Fibroblast of lung (primary cell): ENCODE measurements at places on chromosomes 4 and X.

DNA sequence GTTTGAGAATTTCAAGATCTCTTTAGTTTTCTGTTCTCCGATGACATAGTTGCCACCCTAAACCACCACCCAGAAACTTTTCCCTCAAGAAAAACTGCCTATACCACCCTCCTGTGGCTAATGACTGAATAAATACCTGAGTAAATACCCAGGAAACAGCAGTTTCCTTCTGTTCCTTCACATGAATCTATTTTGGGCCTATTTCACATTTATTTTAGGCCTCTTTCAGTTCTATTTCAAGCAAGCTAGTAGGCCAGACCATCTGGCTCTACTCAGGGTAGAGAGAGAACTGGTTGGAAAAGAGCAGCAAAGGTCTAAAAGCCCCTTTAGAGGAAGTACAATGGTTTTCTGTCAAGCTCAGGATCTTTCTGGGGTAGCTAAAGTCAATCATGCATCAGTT lies 23.4 kb downstream of the ARHGEF9 start:
- no peak overlapping the region for H3K27ac ChIP-seq
- H3K4me3 ChIP-seq = no peak overlapping the region
- DNase-seq = no peak
- H3K4me1 ChIP-seq = no peaks in the 10 kb centered on the region
- no peaks in the 10 kb centered on the region for H3K36me3 ChIP-seq

DNA sequence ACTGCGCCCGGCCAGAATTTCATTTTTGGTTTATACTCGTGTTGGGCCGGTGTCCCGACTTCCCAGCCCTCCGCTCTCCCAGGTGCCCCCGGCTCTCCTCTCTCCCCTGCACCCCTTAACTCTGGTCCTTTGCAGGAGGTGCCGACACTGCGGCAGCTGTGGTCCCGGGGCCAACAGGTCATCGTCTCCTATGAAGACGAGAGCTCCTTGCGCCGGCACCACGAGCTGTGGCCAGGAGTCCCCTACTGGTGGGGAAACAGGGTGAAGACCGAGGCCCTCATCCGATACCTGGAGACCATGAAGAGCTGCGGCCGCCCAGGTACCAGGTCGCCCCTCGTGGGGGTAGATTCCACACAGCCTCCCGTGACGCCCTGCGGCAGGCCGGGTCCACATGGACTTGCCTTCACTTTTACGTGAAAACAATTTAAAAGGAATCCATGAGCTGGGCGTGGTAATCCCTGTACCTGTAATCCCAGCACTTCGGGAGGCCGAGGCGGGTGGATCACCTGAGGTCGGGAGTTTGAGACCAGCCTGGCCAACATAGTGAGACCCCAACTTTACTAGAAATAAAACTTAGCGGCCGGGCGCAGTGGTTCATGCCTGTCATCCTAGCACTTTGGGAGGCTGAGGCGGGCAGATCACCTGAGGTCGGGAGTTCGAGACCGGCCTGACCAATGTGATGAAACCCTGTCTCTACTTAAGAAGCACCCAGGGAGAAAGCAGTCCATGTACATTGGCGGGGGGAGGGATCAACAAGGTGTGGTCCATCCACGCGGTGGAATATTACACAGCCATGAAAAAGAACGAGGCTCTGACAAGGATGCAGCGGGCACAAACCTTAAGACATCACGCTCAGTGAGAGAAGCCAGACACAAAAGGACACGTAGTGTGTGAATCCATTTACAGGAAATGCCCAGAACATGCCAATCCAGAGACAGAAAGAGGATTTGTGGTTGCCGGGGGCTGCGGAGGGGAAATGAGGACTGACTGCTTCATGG lies 12.0 kb downstream of the PLCXD1 start:
- peaks cover 17% of the 10 kb centered on the region for H3K36me3 ChIP-seq
- no peak overlapping the region for H3K27ac ChIP-seq
- H3K27me3 ChIP-seq = no peaks in the 10 kb centered on the region
- no peak overlapping the region for H3K4me3 ChIP-seq
- no peaks in the 10 kb centered on the region for H3K4me1 ChIP-seq

DNA sequence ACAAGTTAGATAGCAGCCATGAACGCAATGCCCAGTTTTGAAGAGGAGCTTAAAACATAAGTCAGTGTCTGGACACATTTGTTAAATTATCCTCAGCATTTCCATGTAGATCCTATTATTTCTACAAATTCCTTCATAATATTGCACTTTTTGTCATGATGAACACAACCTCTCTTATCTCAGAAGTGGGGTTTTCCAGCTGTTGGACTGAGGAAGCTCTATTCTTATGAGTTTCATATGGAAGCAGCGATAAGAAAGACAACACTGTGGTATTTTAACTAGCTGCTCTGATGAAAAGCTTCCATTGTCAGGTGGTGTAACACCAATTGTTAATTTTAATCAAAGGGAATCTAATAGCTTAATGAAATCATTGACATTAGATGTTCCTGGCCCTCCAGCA lies 308.7 kb downstream of the GBA3 start:
- H3K4me1 ChIP-seq = no peaks in the 10 kb centered on the region
- DNase-seq = peak; percentile 25
- no peaks in the 10 kb centered on the region for H3K27me3 ChIP-seq
- H3K4me3 ChIP-seq = no peak overlapping the region
- no peaks in the 10 kb centered on the region for H3K36me3 ChIP-seq

DNA sequence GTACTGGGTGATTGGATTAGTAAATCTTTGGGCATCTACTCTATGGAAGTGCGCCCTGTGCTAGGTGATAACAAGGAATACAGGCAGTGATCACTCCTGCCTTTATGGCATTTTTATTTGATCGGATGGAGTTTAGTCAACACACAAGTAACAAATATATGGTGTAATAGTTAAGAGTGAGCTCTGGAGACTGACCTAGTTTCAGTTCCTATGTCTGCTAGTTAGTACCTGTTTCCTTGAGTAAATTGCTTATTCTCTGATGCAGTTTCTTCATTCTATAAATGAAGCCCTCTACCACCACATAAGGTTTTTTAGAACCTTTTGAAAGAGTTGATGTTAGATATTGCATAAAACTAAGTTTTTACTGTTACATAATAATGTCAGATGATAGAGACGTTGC lies 134.6 kb downstream of the KDM6A start:
- H3K27ac ChIP-seq = no peak overlapping the region
- no peak for DNase-seq

GRCh38 chr4:171636606-171637005 lies 176.6 kb upstream of the GALNTL6 start:
- no peak for DNase-seq
- no peak overlapping the region for H3K4me3 ChIP-seq
- no peaks in the 10 kb centered on the region for H3K27me3 ChIP-seq

DNA sequence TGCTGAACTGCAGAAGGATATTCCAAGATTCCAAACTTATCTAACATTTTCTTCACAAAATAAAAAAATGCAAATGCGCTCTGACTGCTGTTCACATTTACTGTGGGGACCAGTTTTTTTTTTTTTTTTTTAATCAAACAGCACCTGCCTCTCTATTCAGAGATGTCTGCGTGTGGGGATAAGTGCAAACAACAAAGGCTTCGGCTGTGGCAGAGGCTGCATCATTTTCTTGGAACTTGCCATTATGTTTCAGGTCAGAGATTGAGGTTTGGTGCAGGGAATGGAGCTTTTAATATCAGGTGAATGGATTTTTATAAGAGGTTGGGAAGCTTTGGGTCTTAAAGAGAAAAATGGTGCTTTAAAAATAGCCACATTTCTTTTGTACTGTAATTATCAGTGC lies 78.2 kb upstream of the TET2 start:
- H3K4me3 ChIP-seq = no peak overlapping the region
- H3K36me3 ChIP-seq = no peaks in the 10 kb centered on the region
- no peak for DNase-seq
- H3K27ac ChIP-seq = no peak overlapping the region
- no peaks in the 10 kb centered on the region for H3K4me1 ChIP-seq
- no peaks in the 10 kb centered on the region for H3K27me3 ChIP-seq

GRCh38 chr4:158397781-158398180 lies 123.9 kb upstream of the RXFP1 start:
- H3K27ac ChIP-seq = no peak overlapping the region
- H3K4me1 ChIP-seq = no peaks in the 10 kb centered on the region
- H3K27me3 ChIP-seq = no peaks in the 10 kb centered on the region
- DNase-seq = no peak
- no peaks in the 10 kb centered on the region for H3K36me3 ChIP-seq

DNA sequence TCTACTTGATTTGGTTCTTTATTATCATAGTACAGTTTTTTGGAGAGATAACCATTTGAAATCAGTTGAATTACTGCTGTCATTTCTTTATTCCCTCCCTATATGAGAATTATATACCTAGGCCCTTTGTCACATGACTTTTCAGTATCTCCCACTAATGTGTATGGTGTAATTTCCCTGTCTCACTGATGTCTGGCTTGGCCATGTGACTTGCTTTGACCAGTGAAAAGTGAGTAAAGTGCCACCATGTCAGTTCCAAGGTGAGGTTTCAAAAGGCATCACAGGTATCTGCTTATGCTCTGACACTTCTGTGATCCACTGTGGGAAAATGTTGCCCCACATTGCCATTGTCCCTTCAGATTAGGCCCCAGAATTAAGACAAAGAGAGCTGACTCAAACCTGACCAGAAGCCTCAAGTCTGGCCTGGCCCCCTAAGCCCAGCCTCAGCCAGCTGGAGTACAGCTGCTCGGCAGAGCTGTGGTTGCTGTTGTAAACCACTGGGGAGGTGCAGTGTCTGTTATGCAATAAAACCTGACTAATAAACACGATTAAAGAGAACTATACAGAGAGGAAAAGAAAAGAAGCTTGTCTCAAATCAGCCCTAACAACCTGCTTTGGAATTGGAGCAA lies 27.5 kb downstream of the SETD7 start:
- no peaks in the 10 kb centered on the region for H3K27me3 ChIP-seq
- DNase-seq = peak; percentile 95
- peaks cover 9% of the 10 kb centered on the region for H3K4me1 ChIP-seq
- peak overlapping the region; percentile 62 for H3K27ac ChIP-seq
- H3K4me3 ChIP-seq = no peak overlapping the region

DNA sequence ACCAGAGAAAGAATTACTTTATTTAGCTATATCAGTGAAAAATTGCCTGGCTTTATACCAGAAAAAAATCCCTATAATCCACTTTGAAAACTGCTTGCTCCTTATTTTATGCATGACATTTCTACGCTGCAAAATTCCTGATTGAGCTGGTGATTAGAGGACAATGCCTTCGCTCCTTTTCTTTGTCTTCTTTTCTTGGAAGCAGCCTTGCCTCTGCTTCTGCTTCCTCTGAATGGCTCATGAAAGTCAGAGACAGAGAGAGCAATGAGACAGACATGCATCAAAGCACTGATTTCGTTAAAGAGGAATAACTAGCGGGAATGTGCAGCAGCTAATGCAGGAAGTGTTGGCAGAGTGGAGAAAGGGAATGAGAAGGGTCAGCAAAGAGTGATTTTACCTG lies 294.3 kb upstream of the IGFBP7 start:
- no peaks in the 10 kb centered on the region for H3K27me3 ChIP-seq
- H3K4me3 ChIP-seq = no peak overlapping the region
- no peaks in the 10 kb centered on the region for H3K36me3 ChIP-seq
- no peak overlapping the region for H3K27ac ChIP-seq

DNA sequence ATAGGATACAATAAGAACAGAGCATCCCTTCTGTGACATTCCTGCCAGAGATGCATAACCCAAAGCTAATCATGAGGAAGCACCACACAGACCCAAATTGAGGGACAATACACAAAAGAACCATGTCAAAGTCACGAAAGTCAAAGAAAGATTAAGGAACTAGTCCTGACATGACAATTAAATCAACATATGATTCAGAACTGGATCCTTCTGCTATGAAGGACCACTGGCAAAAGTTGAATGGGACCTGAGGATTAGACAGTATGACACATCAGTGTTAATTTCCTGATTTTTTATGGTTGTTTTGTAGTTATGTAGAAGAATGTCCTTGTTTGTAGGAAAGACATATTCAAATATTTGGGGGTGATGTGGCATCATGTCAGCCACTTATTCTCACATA lies 13.9 kb downstream of the ACOT9 start:
- H3K4me1 ChIP-seq = no peaks in the 10 kb centered on the region
- H3K36me3 ChIP-seq = no peaks in the 10 kb centered on the region
- no peak for DNase-seq
- no peak overlapping the region for H3K4me3 ChIP-seq
- no peak overlapping the region for H3K27ac ChIP-seq
- no peaks in the 10 kb centered on the region for H3K27me3 ChIP-seq

DNA sequence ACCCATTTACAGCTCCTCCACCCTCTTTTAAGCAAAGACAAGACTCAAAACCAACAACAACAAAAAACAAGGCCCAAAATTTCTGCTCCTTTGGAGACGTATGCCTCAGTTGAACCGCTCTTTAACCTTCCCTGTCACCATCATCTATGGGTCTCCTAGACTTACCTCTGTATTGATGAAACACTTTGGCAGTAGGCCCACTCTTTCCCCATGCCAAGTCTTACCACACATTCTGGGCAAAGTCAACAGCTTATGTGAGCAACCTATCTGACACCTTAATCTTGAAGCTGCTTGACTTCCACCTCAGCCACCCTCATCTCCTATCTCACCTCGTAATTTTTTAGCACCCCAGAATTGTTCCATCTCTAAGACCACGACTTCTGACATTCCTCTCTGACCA lies 99.7 kb upstream of the CXorf66 start:
- no peaks in the 10 kb centered on the region for H3K4me1 ChIP-seq
- no peak for DNase-seq
- no peaks in the 10 kb centered on the region for H3K27me3 ChIP-seq
- H3K36me3 ChIP-seq = no peaks in the 10 kb centered on the region
- H3K4me3 ChIP-seq = no peak overlapping the region

- H3K27me3 ChIP-seq = no peaks in the 10 kb centered on the region
- no peak for DNase-seq
- H3K27ac ChIP-seq = no peak overlapping the region
- peaks cover 5% of the 10 kb centered on the region for H3K4me1 ChIP-seq
Observed at GRCh38 chr4:73676136-73676535, 55.9 kb upstream of the RASSF6 start.

- no peaks in the 10 kb centered on the region for H3K27me3 ChIP-seq
- H3K4me1 ChIP-seq = no peaks in the 10 kb centered on the region
- no peak overlapping the region for H3K27ac ChIP-seq
- H3K36me3 ChIP-seq = no peaks in the 10 kb centered on the region
Observed at GRCh38 chrX:37677765-37678164, 7.8 kb upstream of the XK start.

- no peaks in the 10 kb centered on the region for H3K4me1 ChIP-seq
- H3K27ac ChIP-seq = no peak overlapping the region
- no peak overlapping the region for H3K4me3 ChIP-seq
- DNase-seq = no peak
- no peaks in the 10 kb centered on the region for H3K36me3 ChIP-seq
- H3K27me3 ChIP-seq = no peaks in the 10 kb centered on the region
Observed at GRCh38 chrX:148611993-148612392, 111.6 kb downstream of the AFF2 start.
